ENCODE measurements at places on chromosomes 5 and 9.

GRCh38 chr9:31683116-31683515, 701.3 kb upstream of the ACO1 start:
- no peak for DNase-seq

- DNase-seq = no peak
Measured at GRCh38 chr5:171201310-171201709, 107.7 kb upstream of the TLX3 start.

DNA sequence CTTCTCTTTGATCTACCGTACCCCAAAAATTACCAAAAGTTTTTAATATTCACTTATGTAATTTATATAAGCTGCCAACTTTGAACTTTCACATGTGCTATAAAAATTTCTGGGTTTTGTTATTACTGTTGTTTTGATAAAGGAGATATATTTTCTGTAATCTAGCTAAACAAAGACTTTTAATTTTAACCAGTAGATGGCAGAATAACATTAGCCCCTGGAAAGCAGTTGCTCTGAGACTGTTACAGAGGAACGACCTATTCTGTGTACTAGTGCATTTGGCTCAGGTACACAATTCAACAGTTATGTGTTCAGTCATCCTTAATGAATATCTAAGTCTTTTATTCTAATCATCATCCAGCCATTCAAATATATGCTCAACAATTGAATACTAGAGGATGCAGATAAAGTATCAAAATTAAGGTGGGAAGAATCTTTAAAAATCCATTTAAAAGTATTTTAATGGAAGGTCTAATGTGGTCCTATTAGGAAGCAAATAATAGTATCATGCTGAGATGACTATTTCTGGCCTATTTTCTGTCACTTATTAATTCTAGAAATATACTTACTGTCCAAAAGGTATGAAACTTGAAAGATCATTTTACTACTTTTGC, 8.6 kb downstream of the KLHL9 start:
- DNase-seq = no peak

DNA sequence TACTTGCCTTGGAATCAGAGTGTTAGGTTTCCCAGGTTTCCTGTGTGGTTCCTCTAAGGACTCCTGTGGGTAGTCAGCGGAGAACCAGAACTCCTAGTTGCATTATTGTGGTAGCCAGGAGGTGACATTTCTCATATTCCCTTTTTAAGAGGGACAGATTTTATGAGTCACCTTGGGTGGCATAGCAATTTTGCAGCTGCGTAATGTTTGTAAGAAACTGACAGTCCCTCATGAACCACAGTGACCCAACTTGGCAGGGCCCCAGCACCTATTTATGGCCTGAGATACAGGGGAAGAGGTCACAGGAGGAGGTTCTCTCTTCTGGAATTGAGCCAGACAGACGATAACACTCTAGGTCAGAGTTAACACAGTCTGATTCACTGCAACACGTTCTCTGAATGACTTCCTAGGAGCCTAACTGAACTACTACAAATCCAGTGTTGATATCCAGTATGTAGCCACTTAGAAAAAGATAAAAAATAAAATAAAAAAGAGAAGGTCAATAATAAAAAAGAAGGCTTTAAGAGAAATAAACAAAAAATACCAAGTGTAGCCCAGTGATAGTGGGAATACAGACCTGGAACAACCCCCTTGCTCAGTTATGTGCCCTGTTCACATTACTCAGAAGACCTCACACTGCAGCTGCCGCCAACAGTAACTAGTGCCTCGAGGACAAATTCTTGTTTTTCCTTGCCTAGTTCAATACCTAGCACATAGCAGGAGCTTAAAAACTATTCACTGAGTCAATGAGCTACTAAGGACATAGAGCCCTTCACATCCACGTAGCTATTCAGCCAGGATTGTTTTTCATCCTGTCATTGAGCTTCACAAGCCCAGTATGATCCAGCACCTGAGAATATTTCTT, 50.7 kb upstream of the VLDLR start:
- DNase-seq = peak; percentile 19

GRCh38 chr9:75552941-75553340, 337.5 kb upstream of the PCSK5 start:
- DNase-seq = no peak

DNA sequence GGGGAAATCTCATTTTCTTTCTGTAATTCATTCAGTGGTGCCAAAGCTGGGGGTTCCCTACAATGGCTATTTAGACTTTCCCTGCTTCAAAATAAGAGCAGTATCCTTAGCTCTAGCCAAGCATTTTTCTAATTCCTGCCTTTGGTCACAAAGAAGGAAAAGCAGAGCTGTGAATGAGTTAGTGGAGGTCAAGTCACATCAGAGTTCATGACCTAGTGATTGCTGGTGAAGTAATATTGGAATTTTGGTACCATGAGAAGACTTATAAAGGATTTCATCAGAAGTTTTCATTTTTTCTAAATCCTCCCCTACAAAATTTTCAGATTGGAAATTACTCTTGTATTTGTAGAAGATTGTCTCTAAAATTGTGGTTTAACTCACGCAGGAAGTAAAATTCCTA, 28.0 kb downstream of the DNAJC21 start:
- no peak for DNase-seq

DNA sequence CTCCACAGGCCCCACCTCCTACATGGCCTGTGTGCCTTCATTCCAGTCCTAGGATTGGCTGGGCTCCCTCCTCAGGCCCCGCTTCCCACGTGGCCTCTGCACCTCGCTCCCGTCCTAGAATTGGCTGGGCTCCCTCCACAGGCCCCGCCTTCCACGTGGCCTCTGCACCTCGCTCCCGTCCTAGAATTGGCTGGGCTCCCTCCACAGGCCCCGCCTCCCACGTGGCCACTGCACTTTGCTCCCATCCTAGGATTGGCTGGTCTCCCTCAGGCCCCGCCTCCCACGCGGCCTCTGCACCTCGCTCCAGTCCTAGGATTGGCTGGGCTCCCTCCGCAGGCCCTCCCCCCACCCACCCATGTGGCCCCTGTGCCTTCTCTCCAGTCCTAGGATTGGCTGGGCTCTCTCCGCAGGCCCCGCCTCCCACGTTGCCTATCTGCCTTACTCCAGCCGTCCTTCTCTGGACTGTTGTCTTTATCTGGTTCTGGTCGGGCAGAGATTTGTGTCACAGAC, 45.3 kb upstream of the CACNA1B start:
- no peak for DNase-seq

DNA sequence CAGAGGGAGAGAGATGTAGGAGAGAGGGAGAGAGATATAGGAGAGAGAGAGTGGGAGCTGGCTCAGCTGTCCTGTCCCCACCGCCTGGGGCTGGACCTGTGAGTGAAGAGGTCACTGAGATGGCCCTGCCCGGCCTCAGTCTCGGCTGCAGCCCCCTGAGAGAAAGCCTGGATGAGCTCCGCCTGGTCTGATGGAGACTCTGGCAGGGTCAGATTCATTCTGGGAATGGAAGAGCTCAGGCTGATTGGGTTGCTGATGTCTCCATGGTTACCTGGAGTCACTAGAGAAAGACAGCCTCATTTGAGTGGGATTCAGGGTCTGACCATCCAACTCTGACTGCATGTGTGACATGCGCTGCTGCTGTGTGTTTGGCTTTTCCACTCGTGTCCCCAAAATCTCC, 27.1 kb upstream of the SEMA4D start:
- no peak for DNase-seq

- no peak for DNase-seq
Measured at GRCh38 chr9:92147030-92147851, 32.0 kb upstream of the SPTLC1 start.

GRCh38 chr5:6333182-6333905, 45.0 kb downstream of the MED10 start:
- no peak for DNase-seq

DNA sequence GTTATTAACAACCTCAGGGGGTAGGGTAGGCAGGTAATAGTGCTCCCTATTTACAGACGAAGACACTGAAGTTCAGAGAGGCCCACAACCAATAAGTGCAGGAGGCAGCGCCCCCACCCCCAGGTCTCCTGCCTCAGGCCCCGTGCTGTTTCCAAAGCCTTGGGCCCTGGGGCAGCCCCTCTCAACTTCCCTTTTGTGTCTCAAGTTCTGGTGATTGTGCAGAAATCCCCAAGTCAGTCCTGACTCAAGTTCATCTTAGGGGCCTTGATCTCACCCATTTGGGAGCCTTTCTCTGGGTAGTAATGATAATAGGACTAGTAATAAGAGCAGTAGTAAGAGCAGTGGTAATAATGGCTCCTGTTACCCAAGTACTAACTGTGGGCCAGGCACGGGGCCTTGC, 35.5 kb upstream of the ASS1 start:
- DNase-seq = no peak

DNA sequence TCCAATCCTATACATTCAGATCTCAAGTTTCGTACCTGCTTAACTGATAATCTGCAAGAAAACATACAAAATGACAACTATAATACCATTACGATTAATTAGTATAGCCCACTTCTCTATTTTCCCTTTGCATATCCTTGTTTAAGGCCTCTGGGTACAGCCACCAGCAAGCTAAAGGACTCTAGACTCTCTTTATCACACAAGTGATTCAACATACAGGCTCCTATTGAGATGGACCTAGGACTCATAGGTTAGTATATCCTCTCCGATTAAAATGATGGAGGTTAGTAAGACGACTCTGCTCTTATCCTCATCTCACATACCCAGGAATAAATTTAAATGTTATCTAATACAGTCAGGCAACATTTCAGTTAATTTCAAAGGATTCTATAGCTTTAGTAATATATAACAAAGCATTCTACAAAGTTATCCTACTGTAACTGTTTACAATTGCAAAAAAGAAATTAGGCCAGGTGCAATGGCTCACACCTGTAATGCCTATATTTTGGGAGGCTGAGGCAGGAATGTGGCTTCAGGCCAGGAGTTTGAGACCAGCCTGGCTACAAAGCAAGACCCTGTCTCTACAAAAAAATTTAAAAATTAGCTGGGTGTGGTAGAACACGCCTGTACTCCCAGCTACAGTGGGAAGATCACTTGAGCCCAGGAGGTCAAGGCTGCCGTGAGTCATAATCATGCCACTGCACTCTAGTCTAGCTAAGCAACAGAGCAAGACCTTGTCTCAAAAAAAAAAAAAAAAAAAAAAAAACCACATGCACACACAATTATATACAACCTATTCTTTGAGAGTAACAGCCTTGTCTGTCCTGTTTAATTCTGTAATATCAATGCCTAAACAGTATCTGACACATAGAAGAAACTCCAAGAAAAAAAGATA, 15.4 kb downstream of the HAUS6 start:
- DNase-seq = no peak

- DNase-seq = no peak
Measured at GRCh38 chr5:110681109-110681508, 45.4 kb downstream of the TMEM232 start.

DNA sequence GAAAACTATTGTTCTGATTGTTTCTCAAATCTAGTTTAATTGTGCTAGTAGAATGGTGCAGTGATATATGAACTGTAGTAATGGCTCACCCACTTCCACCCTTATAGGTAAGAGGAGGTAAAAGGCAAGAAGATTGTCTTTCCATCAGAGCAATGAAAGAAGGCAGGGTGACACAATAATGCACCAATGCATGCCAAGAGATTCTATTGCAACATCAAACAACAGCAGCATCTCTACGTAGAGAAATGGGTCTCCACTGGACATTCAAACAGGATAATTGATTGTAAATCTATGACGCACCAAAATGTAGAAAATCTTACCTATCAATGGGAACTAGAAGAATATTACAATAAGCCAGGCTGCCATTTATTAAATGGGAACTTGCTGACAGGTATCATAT, 107.0 kb upstream of the ISL1 start:
- DNase-seq = no peak

GRCh38 chr5:170169996-170170395, 62.8 kb upstream of the C5orf58 start:
- DNase-seq = no peak

DNA sequence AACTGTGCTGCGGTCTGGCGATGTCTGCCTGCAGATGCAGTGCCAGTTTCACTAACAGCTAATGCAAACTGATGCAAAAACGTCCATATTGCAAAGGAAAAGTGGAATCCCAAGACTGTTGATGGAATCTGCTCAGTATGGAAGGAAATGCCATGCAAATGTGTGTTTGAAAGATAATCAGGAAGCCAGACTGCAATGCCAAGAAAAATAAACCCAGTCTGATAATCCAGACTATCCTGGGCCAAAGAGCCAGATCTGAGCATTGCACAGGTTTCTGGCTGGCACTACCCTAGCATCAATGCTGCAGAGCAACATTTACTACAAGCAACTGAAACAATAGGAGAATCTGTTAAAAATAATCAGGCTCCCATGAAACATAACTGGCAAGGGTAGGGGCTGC, 130.3 kb downstream of the FSTL4 start:
- DNase-seq = no peak

GRCh38 chr9:77769246-77769645, 121.1 kb upstream of the GNA14 start:
- DNase-seq = no peak

DNA sequence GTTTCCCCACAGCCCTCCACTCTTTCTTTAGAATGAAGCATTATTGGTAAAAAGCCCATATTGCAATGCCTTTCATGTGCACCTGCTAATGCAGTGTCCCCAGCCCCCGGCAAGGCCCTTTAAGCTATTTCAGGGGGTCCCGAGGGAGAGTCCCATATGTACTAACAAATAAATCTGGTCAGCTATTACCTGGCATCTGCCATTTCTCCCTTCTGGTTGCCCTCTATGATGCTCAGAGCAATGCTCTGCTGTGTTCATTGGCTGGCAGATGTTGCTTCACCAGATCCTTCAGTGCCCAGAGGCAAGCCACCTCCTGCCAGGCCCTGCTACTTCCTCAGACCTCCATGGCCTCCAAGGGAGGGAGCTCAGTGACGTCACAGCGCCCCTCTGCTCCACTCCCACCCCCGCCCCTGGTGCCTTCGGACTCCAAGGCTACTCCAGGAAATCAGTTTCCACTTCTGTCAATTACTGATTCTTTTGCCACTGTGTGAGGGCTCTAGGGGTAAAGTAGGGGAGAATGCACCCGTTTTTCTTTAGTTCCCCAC, 201.1 kb upstream of the GLRA1 start:
- DNase-seq = no peak

GRCh38 chr9:129712634-129713401, 40.0 kb downstream of the PTGES start:
- DNase-seq = no peak

GRCh38 chr5:57817924-57818323, 335.3 kb upstream of the ACTBL2 start:
- DNase-seq = no peak

DNA sequence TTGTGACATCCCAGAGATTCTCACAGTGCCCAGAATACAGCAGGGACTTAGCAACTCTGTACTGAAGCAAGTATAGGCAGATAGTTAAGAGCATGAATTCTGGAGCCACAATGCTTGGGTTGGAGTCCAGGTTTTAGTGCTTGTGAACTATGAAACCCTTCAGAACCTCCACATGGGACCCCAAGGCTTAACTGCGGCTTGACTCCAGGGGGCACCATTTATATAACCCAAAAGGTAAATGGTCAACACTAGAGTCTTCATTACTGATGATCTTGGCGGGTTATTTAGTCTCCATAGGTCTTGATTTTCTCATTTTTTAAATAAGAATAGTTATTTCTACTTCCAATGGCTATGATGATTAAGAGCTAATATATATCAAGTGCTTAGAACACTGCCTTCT, 390.3 kb downstream of the TAF11L14 start:
- DNase-seq = no peak

- no peak for DNase-seq
Measured at GRCh38 chr9:72589667-72590521, 68.5 kb downstream of the TMC1 start.

- DNase-seq = no peak
Measured at GRCh38 chr9:32378993-32379729, 5.3 kb upstream of the ACO1 start.

- DNase-seq = no peak
Measured at GRCh38 chr5:78628270-78628992, 20.1 kb downstream of the LHFPL2 start.

GRCh38 chr5:131218392-131218791, 45.5 kb upstream of the CDC42SE2 start:
- no peak for DNase-seq

Data from stimulated activated CD4-positive, alpha-beta T cell treated with anti-CD3 and anti-CD28 coated beads, TNF-alpha, amount 100 ng/mL, for 24 hours (primary cell).